ENCODE measurements at places on chromosomes 2 and 18.

GRCh38 chr2:121902616-121903015, 147.2 kb downstream of the TSN start:
- DNase-seq, result no peak

- DNase-seq, result no peak
Observed at GRCh38 chr2:204946892-204947291, 401.6 kb downstream of the PARD3B start.

- no peak for DNase-seq
Observed at GRCh38 chr18:67496469-67496868, 20.1 kb downstream of the DSEL start.

- no peak for DNase-seq
Observed at GRCh38 chr18:62377131-62377807, 52.2 kb downstream of the TNFRSF11A start.

GRCh38 chr18:10145546-10145945, 231.7 kb downstream of the VAPA start:
- no peak for DNase-seq

DNA sequence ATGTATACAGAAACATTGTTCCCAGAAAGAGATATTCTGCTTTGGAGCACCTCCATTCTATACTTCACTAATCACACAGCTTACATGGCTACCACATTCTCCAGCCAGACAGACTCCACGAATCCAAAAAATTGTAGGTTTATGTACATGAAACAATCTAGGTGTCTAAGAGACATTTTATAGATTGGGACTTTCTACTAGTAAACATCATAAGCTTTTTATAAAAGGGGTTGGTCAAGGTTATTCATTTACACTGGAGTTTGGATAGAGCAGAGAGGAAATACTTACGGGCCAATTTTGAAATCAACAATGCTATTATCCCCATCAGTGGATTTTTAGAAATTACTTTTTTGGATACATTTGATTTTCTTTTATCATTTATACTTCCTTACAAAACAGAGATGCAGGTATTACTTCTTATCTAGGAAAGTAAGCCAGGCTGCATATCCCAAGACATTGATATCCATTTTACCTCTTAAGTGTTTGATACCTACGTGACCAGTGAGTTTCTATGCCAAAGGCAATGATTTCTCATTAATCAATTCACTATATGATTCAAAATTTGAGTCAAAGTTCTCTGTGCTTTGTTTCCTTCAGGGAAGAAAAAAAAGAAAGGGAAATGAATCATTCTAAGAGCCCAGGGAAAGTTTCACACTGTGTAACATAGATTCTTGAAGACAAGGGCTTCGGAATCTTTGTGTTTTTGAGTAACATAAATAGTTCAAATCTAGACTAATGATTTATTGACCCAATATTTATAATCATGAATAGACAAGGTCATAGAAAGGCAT, 140.5 kb downstream of the PTH2R start:
- DNase-seq, result no peak

DNA sequence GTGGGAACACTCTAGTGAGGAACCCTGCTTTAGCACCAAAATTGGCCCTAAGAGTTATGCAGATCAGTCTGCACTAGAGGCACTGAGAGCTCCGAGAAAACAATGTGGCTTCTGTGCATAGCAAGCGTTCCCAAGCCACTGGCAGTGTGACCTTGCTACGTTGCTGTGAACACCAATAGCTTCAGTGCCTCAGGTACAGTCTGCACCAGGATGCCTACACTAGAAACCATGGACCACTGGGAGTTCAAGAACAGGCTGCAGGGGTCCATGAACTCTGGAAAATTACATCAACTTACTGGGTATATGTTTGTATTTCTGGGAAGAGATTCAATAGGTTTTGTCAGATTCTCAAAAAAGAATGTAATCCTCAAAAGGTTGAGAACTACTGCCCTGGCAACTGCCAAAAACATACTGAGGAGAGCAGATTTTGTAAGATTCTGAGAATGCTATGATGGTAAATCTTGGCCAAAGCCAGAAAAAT, 18.3 kb upstream of the SP3 start:
- no peak for DNase-seq

DNA sequence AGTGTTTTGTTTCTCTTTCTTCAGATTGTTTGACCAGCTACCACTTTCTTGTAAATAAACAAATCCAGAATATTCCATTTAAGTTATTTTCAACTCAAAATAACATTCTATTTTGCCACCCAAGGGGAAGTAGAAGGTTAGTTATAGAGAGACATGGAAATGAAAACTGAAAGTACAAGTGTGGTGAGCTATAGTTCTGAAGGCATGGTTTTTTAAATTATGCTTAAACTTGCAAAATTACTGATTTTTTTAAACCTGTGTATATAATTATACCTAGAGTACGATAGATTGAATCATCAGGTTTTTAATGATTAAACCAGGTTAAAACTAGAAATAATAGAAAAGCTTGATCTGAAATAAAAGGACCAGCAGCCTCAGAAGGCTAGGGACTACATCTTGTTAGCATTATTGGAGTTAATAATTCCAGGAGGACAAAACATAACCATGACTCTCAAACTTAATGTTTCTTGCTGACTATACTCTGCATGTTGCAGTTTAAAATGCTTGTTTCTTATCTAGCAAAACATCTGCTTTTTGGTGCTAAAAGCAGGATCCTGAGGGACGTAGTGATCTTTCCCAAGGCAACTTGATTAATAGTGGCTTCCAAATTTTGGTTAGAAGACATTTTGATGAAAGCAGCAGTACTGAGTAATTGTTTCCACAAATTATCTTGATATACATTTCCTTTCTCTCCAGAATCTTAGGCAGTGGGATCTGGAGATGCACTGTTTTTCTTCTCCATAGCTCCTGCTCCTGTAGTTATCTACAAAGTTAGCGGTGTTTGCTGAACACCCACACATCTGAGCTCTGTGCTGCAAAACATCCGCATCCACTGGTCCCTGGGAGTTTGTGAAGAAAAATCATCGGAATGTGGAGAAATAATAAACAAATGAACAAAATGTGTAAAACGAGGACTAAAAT, 327.2 kb upstream of the PKDCC start:
- no peak for DNase-seq

- no peak for DNase-seq
Observed at GRCh38 chr18:76437910-76438309, 57.1 kb downstream of the ZNF516 start.

DNA sequence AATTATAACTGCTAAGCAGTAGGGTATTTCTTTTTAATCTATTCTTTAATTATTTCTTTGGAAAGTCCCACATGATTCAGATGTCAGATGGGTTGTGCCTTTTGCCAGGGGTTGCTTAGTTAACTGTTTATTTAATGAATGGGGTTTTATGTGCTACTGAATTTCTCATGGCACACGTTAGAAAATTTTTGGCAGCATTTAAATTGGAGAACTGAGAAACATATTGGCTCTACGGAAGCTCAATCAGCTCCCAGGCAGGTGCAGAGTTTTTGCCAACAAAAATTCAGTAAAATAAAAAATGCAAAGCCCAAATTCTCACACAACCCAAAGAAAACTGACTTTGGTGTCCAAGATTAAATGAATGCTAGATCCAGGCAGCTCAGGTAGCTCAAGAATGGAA, 467.2 kb downstream of the NRXN1 start:
- DNase-seq, result no peak

DNA sequence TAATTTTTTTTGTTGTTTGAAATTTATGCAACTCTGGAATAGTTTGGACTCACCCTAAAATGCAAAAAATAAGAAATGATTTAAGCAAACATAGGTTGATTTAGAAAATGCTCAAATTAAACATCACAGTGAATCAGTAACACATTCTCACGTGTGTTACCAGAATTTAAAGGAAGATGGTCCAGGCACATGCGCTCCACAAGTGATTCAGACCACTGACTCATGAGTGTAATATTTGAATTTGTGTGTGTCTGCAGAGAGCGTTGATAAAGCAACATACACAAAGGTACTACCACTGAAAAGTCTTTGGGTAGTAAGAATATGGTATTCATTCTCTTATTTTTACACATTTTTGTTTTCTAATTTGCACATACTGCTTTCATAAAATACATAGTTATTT, 7.9 kb downstream of the SS18 start:
- no peak for DNase-seq

DNA sequence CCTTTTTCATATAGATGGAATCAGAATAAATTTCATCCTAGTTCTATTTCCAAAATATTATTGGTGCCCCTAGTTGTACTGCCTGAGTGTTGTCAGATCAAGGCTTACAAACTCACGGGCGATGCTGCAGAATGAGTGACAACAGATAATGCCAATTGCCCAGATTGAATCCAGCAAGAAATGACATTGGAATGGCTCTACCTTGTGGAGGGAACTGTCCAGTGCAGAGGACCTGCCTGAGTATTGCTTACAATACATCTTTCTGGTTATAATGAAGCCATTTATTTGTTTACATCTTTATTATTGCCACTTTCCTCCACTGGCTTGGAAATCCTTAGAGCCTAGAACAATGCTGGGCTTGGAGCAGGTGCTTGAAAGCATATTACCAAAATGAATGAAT, 7.8 kb upstream of the IL1R2 start:
- no peak for DNase-seq

GRCh38 chr2:122753336-122753735, 997.9 kb downstream of the TSN start:
- no peak for DNase-seq

- no peak for DNase-seq
Observed at GRCh38 chr2:19829672-19830071, 72.1 kb downstream of the TTC32 start.

DNA sequence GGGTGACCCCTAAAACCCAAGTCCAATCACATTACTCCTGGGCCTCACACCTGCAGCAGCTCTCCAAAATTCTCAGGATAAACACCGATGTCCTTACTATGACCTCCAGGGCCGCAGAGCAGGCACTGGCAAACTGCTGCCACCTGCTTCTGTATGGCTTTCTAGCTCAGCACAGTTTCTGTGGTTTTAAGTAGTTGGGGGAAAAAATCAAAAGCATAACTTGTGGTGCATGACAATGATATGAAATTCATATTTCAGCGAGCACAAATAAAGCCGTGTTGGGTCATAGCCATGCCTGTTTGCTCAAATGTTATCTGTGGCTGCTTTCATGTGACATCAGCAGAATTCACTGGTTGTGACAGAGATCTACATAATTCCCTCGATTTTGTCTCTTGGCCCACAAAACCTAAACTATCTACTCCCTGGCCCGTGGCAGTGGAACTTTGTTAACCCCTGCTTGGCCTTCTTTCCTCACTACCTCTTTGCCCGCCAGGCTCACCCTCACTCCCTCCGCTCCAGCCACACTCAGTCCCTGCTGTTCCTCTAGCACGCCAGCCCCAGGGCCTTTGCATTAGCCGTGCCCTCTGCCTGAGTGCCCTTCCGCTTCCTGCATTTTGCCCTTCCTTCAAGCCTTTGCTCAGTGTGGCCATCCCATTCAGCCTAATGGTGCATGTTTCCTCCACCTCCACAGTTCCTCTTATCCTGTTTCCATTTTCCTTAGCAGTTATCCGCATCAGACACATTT, 108.3 kb downstream of the AGAP1 start:
- no peak for DNase-seq

DNA sequence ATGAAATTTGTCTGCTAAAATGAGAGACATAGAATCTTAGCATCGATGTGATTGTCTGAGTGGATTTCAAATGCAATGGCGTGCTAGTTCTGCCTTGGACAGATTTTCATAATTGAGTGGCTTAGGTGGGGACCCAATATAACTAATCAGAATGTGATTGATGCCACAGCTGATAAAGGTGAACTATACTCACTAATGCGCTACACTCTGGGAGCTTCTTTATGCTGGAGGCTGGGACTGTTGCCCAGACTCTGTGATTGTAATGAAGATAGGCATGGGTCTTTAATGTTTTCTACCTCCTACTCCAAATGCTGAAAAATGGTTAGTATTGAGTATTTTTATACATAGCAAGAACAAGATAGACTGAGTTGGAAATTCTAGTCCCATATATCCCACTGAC, 339.5 kb upstream of the SLC39A10 start:
- no peak for DNase-seq

DNA sequence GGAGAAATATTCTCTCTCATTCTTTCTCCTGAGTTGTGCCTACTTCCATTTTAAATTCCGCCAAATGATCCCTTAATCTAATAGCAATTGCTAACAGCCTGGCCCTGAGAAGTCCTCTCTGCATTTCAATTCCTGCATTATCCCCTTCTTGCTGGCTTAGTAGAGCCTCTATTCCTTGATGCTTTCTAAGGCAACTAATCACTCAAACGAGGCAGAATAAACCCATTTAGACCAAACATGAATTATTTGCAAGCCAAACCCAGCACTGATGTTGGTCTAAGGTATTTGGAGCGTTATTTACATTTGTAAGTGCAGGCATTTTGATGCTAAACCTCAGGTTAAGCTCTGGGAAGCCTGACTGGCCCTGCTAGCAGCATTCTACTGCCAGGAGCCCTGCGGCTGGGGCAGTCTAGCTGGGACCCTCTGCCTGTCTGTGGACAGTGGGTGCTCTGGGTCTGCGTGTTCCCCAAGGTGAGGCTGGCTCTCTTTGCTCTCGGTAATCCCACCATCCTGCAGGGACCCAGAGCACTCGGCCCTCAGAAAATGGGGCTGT, 173.1 kb upstream of the HS6ST1 start:
- no peak for DNase-seq

GRCh38 chr2:224982910-224983711, 59.2 kb downstream of the DOCK10 start:
- DNase-seq, result no peak

- no peak for DNase-seq
Observed at GRCh38 chr2:37037771-37038170, 46.4 kb downstream of the HEATR5B start.

GRCh38 chr2:43305012-43305411, 78.6 kb upstream of the ZFP36L2 start:
- DNase-seq, result no peak

DNA sequence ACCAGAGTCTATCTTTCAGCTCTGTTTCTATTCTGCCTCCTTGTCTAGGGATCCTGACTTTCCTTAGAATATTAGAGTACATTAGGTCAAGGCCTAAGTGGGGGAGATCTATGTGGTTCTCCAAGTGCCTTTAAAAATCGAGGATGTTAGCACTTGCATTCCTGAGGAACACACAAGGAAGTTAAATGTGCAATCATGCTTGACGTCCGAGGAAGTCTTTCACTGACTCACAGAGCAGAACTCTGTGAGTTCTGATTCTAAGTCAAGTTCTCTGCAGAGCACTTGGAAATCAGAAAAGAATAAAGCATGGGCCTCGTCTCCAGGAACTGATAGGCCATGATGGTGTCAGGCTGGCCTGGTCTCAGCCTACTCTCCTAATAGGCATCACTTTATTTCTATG, 17.2 kb downstream of the FHOD3 start:
- peak; percentile 84 for DNase-seq

- no peak for DNase-seq
Observed at GRCh38 chr2:191048073-191048472, 34.1 kb upstream of the STAT1 start.

GRCh38 chr2:214103276-214104001, 307.4 kb upstream of the VWC2L start:
- DNase-seq, result no peak

GRCh38 chr2:101983486-101983885, 8.3 kb upstream of the IL1R2 start:
- DNase-seq, result peak; percentile 85
